AG04450 (cell line): ENCODE measurements at places on chromosomes 4 and X.
A peak's percentile ranks its signal among the peaks of the same experiment; 100 is the strongest.

- DNase-seq = no peak
Measured at GRCh38 chr4:189206953-189207352, 733.7 kb upstream of the FRG1 start.

GRCh38 chrX:104137496-104137895, 19.3 kb downstream of the SLC25A53 start:
- DNase-seq = no peak

DNA sequence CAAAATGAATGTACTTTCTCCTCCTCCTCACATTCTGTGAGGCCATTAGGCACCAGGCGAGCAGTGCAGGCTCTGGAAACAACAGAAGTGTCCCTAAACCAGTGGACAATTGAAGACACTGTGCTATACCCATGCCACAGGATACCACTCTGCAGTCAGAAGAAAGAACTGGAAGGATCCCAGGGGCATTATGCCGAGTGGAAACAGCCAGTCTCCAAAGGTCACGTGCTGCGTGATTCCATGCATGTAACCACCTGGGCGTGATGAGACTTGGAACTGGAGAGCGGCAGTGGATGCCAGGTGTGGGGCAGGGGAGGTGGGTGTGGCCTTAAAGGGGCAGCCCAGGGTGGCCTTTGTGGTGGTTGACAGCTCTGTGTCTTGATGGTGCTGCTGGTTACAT, 139.4 kb downstream of the EVC2 start:
- no peak for DNase-seq

DNA sequence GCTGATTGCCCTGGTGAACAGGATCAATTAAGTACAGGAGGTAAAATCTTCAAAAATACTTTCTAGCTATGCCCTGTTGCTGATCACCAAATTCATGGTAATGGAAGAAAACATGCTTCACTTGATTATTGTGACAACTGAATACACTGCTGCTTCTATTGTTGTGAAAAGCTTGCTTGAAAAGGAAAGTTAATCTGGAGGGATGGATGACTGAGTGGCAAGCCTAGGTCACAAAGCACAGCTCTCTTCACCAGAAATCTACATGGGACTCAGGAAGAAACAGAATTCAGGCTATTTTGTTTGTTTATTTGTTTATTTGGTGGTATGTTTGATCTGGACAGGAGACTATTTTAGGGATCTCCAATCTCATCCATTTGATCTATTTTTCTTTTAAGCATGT, 182.0 kb downstream of the MGST2 start:
- DNase-seq = no peak

DNA sequence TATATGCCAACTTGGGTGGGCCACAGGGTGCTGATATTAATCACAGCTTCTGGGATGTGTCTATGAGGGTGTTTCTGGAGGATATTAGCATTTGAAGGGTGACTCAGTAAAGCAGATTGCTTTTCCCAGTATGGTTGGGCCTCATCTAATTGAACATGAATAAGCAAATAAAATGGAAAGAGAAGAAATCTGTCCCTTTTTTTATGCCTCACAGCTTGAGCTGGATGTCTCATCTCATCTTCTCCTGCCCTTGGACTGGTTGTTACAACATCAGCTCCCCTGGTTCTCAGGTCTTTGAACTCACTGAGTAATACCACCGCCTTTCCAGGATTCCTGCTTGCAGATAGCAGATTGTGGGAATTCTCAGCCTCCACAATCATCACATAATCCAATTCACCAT, 1149.2 kb downstream of the PCDH18 start:
- DNase-seq = no peak

- DNase-seq = no peak
Measured at GRCh38 chr4:118282692-118283091, 70.1 kb downstream of the PRSS12 start.

GRCh38 chr4:174764105-174764729, 64.8 kb downstream of the GLRA3 start:
- peak; percentile 11 for DNase-seq

DNA sequence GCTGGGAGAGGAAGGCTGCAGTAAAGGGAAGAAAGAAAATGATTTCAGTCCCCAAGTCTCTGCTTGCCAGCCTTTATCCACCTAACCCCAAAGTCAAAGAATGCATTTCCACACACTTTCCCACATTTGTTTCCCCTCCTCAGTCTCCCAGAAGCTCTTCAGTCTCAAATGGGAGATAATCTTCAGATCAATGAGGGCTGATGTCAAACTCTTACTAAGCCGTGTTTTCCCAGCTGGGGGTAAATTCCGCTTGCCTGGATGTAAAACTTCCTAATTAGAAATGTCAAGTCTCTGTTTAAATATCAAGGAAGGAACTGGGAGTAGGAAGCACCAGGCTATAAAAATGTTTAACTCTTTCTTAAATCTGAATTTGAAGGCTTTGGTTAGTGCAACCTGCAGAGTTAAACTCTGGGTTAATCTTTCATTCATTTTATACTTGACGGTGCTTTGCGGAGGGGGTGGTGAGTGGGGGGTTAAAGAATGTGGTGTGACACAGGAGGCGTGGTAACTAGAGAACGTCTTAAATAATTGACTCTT, 601.4 kb upstream of the ACTRT1 start:
- DNase-seq = no peak

- DNase-seq = no peak
Measured at GRCh38 chr4:121321466-121321865, 59.4 kb downstream of the QRFPR start.

GRCh38 chrX:126165721-126166461, at the start of gene DCAF12L2:
DCAF12L2 (minus strand) TSS chrX:126166289; CDS start chrX:126165924, 365 bp downstream.
- no peak for DNase-seq

- no peak for DNase-seq
Measured at GRCh38 chr4:173432430-173432829, 33.5 kb upstream of the SCRG1 start.

- no peak for DNase-seq
Measured at GRCh38 chr4:1412376-1413203, 6.3 kb upstream of the NKX1-1 start.

DNA sequence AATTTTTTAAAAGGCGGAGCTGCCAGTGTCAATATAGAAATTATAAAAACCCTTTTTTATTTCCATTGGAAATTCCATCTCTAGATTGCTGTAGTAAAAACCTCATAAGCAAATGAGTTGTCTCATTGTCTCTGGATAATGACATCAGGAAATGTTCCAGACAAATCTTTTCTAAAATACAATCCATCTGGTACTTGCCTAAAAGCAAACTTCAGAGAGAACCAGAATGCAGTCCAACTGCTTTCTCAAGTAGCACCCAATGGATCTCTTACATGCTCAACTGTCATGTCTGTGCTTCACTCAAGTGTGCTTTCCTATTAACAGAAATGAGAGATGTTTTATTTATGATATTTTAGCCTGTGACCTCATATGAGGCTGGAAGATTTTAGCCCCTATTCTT, 399.6 kb upstream of the NDST3 start:
- DNase-seq = no peak

GRCh38 chrX:44261286-44261685, 82.2 kb downstream of the EFHC2 start:
- DNase-seq = no peak

GRCh38 chr4:156781852-156782251, 189.7 kb downstream of the PDGFC start:
- no peak for DNase-seq
